ENCODE measurements at places on chromosomes 13 and 19.

- no peak for DNase-seq
Observed at GRCh38 chr13:98390086-98390715, 186.7 kb downstream of the STK24 start.

- no peak for DNase-seq
Observed at GRCh38 chr19:51644636-51645271, 1.9 kb downstream of the SIGLEC14 start.

DNA sequence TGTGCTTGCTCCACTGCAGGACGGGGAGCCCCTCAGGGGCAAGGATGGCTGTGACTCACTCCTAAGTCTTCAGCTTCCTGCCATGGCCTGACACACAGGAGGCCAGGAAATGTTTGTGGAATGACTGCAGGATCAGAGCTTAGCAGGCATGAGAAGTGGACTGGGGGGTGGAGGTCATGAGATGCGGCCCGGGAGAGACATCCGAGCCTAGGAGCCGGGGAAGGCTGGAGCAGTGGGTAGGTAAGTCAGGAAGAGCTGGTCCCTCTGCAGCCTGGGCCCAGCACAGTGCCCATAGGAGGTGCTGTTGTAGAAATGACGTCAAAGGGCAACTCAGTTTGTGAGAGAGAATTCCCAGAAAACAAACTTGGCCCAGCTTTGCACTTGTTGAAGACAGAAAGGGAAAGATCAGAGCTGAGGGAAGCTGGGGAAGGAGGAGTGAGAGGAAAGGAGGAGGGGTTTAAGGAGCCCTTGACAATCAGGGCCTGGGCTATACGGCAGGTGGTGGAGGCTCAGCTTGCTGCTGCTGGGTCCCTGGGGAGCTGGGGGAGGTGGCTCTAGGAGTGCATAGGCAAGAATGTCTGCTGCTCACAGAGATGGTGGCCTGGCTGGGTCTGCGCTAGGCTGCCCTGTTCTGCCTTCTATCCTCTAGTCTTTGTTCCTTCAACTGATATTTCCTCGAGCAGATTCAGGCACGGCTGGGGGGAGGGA lies 18.5 kb downstream of the POU2F2 start:
- peak; percentile 87 for DNase-seq

DNA sequence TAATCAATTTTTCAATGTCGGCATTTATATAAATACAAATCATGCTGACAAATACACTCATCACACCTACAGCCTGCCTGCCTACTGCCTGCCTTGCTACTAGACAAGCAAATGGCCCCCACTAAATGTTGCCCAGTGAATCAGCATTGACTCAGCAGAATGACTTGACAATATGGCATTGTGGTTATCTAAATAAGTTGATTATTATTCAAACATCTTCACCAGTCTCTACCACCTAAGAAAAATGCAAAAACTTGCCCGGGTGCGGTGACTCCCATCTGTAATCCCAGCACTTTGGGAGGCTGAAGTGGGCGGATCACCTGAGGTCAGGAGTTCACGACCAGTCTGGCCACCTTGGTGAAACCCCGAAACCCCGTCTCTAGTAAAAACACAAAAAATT lies 296.1 kb downstream of the PCDH9 start:
- DNase-seq, result peak; percentile 67

GRCh38 chr13:114222461-114222968 lies 12.2 kb upstream of the CDC16 start:
- DNase-seq, result no peak

- no peak for DNase-seq
Observed at GRCh38 chr13:111123649-111124048, 8.5 kb downstream of the ARHGEF7 start.

DNA sequence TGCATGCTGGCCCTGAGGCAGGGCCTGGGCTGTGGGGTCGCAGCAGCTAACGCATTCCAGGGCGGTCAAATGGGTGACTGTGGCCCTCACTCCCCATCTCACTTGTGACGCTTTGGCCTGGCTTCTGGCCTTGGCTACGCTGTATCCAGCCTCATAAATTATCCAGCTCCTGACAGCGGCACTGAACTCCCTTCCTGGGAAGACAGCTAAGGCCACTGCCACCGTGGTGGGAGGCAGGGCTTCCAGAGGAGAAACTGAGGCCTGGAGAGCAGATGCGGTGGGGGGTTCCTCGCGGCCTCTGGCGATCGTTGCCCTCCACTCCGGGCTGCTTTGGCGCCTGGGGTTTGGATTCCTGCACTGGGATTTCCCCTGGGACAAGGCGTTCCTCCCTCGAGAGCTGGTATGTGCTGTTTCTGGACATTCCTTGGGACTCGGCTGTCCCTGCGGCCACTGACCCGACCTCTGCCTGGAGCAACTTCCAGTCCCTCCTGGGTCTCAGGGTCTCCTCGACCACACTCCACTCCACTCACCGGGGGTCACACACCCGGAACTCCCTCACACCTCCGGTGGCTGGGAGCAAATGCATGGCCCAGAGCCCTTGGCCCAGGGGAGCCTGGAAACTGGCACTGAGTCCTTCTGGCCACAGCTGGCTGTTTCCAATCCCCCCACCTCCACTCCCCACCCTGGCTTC lies 3.4 kb downstream of the TBXA2R start:
- DNase-seq, result no peak

DNA sequence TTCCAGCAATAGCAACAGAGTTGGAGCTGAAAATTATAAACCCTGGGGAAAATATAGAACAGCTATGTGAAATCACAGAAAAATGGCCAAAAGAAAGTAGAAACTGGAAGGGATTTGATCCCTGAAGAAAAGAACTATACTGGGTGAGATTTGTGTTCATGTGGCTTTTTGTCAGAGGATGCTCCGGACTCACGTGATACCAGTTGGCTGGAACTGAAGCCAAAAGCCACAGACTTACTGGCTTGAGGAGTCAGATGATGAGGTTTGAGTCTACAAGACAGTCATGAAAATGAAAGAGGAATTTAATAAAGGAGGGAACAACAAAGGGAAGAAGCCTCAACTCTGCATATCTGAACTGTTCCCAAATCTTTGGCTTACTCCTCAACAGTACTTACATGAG lies 427.1 kb downstream of the GPC5 start:
- no peak for DNase-seq

- no peak for DNase-seq
Observed at GRCh38 chr13:26985285-26985878, 186.2 kb downstream of the USP12 start.

- no peak for DNase-seq
Observed at GRCh38 chr13:93848247-93848646, 621.6 kb downstream of the GPC6 start.

GRCh38 chr19:32498648-32499200 lies 82.3 kb upstream of the PDCD5 start:
- DNase-seq, result no peak

- no peak for DNase-seq
Observed at GRCh38 chr19:38736413-38737280, 7.6 kb downstream of the CAPN12 start.

DNA sequence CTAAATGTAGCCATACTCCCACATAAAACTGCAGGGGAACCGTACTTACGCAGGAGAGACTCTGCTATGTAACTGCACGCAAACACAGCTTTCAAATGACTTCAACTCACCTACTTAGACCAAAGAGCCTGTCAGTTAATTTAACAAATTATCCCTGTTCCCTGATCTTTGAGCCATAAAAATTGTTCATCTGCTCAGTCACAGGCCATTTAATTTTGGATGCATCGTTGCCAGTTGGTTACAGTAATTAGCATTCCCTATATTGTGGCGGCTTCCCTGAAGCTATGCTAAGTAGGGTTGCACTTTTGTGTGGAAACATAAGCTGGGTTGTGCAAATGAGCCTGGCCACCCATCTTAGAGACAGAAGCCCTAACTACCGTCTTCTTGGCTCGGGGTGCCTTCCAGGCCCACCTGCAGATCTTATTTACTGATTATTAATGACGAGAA lies 21.2 kb upstream of the OBI1 start:
- no peak for DNase-seq

- no peak for DNase-seq
Observed at GRCh38 chr19:55993492-55993891, 6.9 kb downstream of the NLRP5 start.

- DNase-seq, result no peak
Observed at GRCh38 chr13:18628428-18628827, 553.2 kb downstream of the TUBA3C start.

- DNase-seq, result peak; percentile 80
Observed at GRCh38 chr13:29901710-29902631, 51.6 kb upstream of the UBL3 start.

GRCh38 chr13:46893798-46894560 lies 2.9 kb downstream of the HTR2A start:
- no peak for DNase-seq

DNA sequence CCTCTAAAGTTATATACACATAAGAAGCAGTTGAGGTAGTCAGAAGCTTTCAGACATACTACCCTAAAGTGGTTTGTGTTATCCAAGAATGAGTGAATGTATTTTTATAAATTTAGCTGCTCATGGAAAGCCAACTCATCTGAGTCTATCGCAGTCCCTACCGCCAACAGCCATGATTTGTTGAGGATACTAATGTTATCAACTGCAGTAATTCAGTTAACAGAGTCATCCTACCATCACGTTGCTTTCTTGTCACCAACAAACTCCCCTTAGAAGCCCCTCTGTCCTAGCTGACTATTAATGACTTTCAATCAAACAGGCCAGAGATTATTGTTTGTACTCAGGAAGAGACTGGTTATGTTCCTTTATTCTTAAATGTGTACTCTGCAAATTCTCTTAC lies 169.9 kb downstream of the DCT start:
- no peak for DNase-seq

DNA sequence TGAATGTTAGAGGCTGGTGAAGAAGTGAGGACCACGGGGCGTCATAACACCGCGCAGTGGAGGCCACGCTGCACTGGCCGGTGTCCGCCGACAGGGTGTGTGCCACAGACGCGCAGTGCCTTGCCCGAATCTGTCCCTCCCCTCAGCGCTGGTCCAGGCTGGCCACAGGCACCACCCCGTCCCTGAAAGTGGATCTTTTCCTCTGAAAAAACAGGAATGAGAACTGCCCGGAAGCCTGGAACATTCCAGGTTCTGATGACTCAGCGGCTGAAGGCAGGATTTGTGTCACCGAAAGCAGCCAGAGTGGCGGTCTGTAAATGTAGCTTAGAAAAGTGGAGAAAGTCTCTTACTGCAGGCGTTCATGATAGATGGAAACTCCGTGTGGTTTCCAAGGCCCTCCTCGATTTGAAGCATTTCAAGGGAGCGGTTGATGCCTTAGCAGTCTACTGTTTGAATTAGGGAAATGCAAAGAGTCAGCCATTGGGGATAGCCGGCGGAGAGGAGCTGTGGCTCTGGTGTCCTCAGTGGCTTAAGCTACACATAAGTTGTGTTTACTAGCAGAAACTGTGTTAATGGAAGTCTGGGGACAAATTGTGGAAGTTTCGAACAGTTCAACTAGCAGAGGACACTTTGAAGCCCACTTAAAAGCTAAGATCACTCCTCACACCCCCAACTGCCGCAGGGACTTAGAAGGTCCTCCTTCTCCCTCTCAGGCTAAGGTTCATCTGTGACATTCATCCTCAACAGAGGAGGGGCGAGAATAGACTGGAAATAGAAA lies 70.8 kb downstream of the NUFIP1 start:
- DNase-seq, result peak; percentile 77

DNA sequence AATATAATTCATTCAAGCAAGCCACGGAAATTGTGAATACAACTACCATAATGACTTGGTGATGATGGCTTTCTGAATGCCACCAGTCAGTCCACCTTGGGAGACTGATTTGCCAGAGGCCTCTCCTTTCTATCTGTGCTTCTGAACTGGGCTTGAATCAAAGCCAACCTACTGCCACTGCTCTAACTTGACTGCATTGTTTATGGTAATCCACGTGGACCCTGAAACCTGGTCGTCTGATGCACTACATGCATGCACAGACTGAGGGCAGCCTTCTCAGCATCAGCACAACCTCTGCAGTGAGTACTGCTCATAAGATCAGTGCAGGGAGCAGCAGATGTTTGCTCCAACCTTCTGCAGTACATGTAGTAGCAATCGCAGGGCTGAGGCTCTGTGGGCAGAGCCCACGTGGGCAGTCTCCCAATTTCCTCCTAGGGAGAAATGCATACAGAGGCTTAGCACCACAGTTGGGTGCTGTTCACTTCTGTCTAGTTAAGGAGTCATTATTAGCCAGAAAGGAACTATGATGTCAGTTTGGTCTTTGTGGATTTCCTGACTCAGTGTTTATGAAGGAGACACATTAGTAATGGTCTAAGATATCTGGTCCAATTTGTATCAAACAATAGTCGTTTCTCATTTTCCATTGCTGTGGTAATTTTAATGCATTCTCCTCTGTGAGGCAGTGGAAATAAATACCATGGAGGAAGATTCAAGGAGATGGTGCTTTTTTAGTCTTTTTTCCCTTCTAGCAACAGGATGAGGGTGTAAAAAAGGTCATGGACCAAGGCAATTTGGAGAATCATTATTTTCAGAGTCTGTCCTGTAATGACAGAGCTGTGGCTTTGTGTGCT lies 82.5 kb downstream of the AKAP11 start:
- no peak for DNase-seq

DNA sequence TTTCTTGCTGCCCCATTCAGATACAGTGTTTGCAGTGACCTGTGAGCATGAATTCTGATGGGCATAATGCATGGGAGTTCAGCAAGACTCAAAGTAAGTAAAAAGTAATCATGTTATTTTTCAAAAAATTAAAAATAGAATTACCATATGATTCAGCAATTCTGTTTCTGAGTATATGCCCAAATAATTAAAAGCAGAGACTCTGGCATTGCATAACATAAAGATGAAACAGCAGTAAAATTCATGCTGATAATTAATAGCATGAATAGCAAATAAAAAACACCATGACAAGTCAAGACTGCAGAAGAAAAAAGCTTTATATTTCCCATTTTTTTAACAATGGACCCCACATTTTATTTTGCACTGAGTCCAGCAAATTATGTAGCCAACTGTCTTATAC lies 21.3 kb downstream of the RNF6 start:
- no peak for DNase-seq

DNA sequence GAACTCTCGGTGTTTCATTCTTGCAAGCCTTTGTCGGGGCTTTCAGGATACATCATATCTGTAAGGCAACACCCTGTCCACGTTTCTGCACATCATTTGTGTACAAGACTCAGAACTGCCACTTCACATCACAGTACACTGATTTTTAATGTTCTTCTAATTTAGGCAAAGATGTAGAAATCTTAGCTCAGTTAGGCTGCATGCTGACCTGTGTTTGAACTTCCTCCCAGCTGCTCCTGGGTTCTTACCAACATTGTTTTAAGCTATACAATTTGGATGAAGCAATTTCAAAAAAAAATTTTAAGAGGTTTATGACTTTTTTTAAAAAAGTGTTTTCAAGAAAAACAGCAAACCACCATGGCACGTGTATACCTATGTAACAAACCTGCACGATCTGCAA lies 1047.9 kb upstream of the SLC10A2 start:
- DNase-seq, result no peak

DNA sequence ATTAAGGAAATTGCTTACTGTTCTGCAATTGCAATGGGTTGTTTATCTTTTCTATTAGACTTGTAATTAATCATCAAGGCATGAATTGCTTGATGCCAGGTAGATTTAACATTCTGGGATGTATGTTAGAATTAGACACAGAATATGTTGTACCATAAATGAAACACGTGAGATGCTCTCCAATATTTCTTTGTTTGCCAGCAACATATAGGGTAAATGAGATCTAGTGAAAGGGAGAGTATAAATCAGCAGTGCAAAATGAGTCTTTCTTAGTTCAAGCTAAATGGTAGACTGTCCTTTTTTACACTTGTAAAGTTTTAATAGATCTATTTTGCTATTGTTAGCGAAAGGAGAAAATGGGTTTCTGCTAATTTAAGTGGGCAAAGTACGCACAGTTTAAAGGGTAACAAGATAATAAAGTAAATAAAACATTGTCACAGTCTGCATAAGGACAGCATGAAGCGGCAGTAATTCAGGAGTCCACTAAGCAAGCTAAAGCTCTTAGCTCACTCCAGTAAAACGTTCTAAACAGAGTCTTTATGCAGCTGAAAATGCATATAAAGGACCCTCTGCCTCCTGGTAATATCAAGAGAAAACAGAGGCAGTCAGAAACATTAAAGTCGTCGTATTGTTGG lies 1137.1 kb downstream of the OLFM4 start:
- DNase-seq, result no peak
